HuH-7 (cell line): ENCODE measurements at places on chromosomes 5 and 9.

- no peak for DNase-seq
Observed at GRCh38 chr5:75640826-75641225, 29.6 kb downstream of the ANKDD1B start.

DNA sequence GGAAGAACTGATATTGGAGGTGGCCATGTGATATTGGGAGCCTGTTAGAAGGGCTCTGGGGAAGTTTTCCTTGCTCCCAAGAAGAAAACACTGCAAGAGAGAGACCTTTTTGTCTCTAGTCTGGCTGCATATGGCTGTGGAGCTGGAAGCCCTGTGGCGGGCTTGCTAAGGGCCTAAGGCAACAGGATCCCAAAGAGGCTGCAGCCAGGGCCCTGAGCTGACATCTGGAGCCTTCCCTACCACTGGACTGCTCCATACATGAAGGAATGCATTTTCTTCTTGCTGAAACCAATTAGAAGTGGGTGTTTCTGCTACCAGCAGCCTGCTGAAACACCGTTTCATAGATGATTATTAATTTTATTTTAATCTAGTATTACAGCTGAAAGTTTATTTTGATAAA is 42.2 kb downstream of the GNAQ start:
- no peak for DNase-seq

- DNase-seq, result no peak
Observed at GRCh38 chr5:155125551-155126095, 112.1 kb downstream of the KIF4B start.

- DNase-seq, result peak; percentile 30
Observed at GRCh38 chr9:69877852-69878514, 57.4 kb downstream of the CFAP95 start.

- no peak for DNase-seq
Observed at GRCh38 chr5:134585966-134586365, 46.7 kb downstream of the SAR1B start.

DNA sequence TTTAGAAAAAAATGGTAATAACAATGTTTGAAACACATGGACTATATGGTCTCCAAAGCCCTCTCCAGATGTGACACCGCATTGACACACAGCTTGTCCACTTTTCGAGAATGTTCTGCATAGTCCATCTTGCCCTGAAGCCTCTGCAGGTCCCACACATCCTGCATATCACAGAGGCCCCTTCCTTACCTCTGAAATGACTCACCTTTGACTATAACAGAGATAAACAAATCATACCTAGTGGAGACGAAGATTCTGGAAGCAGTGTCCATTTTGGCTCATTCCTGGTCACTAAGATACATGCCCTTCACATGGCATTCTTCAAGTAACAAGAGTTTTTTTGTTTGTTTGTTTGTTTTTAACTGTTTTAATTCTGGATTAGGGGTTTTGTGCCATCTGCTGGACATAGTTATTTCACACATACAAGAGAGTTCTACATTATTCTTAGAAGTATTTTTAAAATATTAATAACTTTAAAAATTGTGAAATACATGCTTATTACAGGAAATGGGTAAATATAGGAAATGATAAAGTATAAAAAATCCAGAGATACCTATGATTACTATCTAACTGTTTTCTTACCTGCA is 5.1 kb downstream of the ARL14EPL start:
- DNase-seq, result no peak
